Neural progenitor cell (in vitro differentiated cells): ENCODE measurements at places on chromosomes 13 and 19.
A peak's percentile ranks its signal among the peaks of the same experiment; 100 is the strongest.

- no peaks in the 10 kb centered on the region for H3K36me3 ChIP-seq
- DNase-seq: no peak
- H3K4me1 ChIP-seq: peaks cover 11% of the 10 kb centered on the region
These were observed 102.0 kb downstream of the KDM4B start for GRCh38 chr19:5070930-5071329.

GRCh38 chr13:111423168-111423785, 102.8 kb downstream of the TEX29 start:
- no peak overlapping the region for H3K4me3 ChIP-seq
- no peaks in the 10 kb centered on the region for H3K36me3 ChIP-seq
- DNase-seq: no peak

DNA sequence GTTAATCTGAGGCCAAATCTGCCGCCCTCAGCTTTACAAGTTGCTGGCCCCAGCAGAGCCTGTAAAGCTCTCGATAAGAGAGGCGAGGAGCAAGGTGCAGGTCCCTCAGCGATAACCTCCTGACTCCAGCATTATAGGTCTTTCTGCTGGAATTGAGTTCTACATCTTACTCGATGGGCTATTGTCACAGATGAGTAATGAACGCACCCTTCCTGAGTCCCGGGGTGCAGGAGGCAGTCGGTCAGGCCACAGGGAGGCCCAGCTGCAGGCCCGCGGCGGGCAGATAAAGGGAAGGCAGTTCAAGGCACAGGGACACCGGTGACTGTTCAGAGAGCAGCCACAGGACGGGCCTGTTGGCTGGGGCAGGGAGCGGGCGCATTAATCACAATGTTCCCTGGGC, 157.6 kb upstream of the OBI1 start:
- no peak for DNase-seq
- no peak overlapping the region for H3K4me3 ChIP-seq
- H3K27ac ChIP-seq: no peak overlapping the region
- H3K27me3 ChIP-seq: no peaks in the 10 kb centered on the region
- H3K4me1 ChIP-seq: peaks cover 20% of the 10 kb centered on the region

DNA sequence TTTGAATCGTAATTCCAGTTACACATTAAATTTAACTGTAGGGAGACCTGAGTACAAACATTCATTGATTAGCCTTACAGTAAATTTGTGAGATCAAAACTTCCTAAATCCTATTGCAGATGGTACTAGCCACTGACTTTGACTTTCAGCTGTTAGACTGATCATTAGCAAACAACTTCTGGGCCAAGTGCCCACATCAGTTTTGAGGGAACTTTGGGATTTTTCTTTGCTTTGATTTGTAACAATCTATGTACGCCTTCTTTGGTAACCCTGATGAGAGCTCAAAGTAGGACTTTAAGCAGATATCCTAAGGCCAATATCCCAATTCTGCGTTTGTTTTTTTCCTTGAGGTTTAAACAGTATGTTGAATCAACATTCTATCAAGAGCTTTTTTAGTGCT, 131.5 kb downstream of the DLEU7 start:
- H3K36me3 ChIP-seq: no peaks in the 10 kb centered on the region
- DNase-seq: no peak
- no peaks in the 10 kb centered on the region for H3K4me1 ChIP-seq
- no peak overlapping the region for H3K27ac ChIP-seq
- no peaks in the 10 kb centered on the region for H3K27me3 ChIP-seq

DNA sequence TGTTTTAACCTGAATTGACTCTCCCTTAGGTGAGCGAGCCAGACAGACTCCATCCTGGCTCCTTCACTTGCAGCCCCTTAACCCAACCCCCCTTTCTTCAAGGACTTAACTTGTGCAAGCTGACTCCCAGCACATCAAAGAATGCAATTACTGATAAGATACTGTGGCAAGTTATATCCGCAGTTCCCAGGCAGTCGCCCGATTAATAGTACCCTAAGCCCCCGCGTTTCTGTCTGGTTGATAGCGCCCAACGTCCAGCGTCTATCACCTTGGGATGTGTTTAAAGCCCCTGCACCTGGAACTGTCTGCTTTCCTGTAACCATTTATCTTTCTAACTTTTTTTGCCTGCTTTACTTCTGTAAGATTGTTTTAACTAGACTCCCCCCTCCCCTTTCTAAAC, 6.2 kb downstream of the HSD17B14 start:
- no peaks in the 10 kb centered on the region for H3K36me3 ChIP-seq
- H3K27ac ChIP-seq: no peak overlapping the region
- no peak for DNase-seq
- H3K27me3 ChIP-seq: no peaks in the 10 kb centered on the region
- no peaks in the 10 kb centered on the region for H3K4me1 ChIP-seq
- H3K4me3 ChIP-seq: no peak overlapping the region

DNA sequence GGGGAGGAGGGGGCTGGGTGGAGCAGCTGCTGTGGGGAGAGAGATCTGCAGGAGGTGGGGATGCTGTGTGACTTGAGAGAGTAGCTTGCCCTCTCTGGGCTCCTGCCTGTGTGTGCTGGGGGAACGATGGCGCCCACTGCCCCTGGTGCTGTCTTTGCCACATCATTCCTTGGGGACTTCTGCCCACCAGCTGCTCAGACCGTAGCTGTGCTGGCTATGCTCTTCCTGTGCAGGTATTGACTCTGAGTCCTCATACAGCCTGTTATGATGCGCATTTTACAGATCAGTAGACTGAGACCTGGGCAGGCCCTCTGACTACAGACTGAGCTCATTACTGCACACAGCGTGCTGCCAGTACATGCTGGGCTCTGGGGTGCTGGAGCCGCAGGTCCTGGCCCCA, 51.1 kb downstream of the DNM2 start:
- no peaks in the 10 kb centered on the region for H3K27me3 ChIP-seq

DNA sequence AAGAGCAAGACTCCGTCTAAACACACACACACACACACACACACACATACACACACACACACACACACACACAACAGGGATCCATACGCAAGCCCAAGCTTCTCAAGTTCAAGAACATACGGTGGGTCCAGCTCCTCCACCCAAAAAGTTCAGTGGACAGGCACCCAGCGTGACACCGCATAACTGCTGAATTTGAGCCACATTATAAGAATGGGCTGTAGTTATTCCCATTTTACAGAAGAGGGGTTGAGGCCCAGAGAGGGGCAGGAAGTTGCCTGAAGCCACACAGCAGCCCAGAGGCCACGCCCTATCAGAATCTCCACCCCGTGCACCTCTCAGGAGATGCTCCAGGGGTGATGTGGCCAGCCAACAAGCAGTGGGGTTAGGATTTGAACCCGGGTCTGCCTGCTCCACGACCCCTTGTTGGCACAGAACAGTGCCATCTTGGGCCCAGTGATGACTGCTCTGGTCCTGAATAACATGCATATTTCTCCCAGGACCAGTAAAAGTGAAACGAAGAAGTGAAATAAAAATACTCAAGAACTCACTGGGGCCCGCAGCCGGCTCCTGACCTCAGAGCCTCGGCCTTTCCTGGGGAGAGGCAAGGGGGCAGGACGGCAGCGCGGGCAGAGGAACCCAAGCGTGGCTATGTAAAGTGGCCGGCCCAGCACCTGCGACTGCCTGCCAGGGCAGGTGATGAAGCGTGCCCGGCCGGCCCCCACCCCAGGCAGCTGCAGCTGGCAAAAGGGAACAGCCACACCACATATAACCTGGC, 61.9 kb downstream of the AP1M1 start:
- H3K27me3 ChIP-seq: no peaks in the 10 kb centered on the region
- no peaks in the 10 kb centered on the region for H3K36me3 ChIP-seq
- H3K4me3 ChIP-seq: no peak overlapping the region
- no peak for DNase-seq

DNA sequence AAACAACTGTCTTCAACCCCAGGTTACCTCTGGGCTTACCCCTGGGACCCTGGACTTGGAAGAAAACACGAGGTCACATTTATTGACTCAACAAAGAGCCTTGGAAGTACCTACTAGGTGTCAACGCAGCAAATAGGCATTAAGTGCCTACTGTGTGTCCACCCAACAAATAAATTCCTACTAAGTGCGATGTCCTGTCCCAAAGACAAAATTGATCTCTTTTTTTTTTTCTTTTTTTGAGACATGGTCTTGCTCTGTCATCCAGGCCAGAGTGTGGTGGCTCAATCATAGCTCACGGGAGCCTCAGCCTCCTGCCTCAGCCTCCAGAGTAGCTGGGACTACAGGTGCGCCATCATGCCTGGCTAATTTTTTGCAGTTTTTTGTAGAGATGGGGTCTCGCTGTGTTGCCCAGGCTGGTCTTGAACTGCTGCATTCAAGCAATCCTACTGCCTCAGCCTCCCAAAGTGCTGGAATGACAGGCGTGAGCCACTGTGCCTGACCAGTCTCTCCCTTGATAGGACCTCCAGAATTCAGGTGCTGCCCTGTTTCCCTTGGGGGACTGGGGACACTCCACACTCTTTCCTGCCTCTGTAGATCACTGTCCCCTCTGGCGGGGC, 589 bp upstream of the S1PR2 start:
- no peak overlapping the region for H3K27ac ChIP-seq
- no peaks in the 10 kb centered on the region for H3K27me3 ChIP-seq
- DNase-seq: no peak
- H3K4me1 ChIP-seq: peaks cover 5% of the 10 kb centered on the region

- peak; percentile 18 for DNase-seq
- no peak overlapping the region for H3K27ac ChIP-seq
- H3K4me3 ChIP-seq: no peak overlapping the region
These were observed 116.7 kb downstream of the FREM2 start for GRCh38 chr13:38803531-38803930.

- no peaks in the 10 kb centered on the region for H3K36me3 ChIP-seq
- no peaks in the 10 kb centered on the region for H3K27me3 ChIP-seq
- no peaks in the 10 kb centered on the region for H3K4me1 ChIP-seq
- no peak overlapping the region for H3K27ac ChIP-seq
- DNase-seq: no peak
- no peak overlapping the region for H3K4me3 ChIP-seq
These were observed 211.0 kb downstream of the SLC7A1 start for GRCh38 chr13:29384466-29384865.

- H3K27ac ChIP-seq: no peak overlapping the region
- no peaks in the 10 kb centered on the region for H3K36me3 ChIP-seq
- H3K27me3 ChIP-seq: no peaks in the 10 kb centered on the region
- no peak for DNase-seq
- peaks cover 5% of the 10 kb centered on the region for H3K4me1 ChIP-seq
- no peak overlapping the region for H3K4me3 ChIP-seq
These were observed 62.4 kb downstream of the TEX29 start for GRCh38 chr13:111382877-111383276.

GRCh38 chr13:49082653-49083536, 107.2 kb downstream of the FNDC3A start:
- H3K27me3 ChIP-seq: no peaks in the 10 kb centered on the region
- no peak overlapping the region for H3K4me3 ChIP-seq
- no peak overlapping the region for H3K27ac ChIP-seq
- no peaks in the 10 kb centered on the region for H3K4me1 ChIP-seq

- H3K27ac ChIP-seq: no peak overlapping the region
- H3K4me3 ChIP-seq: peak overlapping the region; percentile 20
- H3K4me1 ChIP-seq: peaks cover 10% of the 10 kb centered on the region
- H3K36me3 ChIP-seq: no peaks in the 10 kb centered on the region
- peak; percentile 26 for DNase-seq
These were observed 3.7 kb upstream of the SIN3B start for GRCh38 chr19:16825312-16826052.

DNA sequence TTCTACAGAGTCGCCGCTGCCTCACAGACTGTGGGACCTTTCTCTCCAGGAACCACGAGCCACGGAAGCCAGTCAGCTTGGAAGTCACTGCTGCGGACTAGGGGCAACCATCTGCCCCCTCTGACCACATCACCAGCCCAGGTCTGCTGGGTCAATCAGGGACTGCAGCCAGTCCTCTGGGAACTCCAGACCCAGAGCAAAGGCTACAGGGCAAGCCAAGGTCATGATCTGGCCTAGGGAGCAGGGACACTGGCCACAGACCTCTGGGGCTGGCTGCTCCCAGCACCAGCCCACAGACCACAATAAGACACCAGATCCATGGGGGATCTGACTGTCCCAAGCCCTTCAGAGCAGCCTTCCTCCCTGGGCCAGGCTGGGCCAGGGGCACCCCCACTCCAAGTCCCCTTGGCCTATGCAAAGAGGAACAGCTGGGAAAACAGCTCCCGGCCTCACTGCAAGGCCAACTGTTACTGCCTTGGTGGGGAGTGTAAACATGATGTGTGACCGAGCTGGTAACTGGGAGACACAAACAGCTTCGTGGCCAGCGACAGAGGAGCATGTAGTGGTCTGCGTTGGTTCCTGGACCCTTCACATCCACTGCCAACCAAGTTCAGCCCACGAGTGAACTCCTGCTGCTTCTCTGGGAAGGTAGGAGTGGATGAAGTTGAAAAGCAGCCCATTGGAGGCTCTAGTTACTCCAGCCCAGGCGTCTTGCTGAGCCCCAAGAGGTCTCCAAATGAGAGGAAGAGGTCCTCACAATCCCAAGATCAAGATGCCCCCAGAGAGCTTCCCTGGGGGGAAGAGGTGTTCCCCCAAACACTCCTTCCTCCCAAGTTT, 1.5 kb downstream of the AKT2 start:
- H3K27ac ChIP-seq: no peak overlapping the region
- no peaks in the 10 kb centered on the region for H3K27me3 ChIP-seq
- DNase-seq: no peak
- H3K4me1 ChIP-seq: peaks cover 10% of the 10 kb centered on the region
- peak overlapping the region; percentile 94 for H3K4me3 ChIP-seq

GRCh38 chr19:9936326-9937000, at the start of gene OLFM2:
Gene OLFM2, minus strand, starts transcription at chr19:9936515. Its CDS starts 149 bp downstream, at chr19:9936366.
- H3K36me3 ChIP-seq: no peaks in the 10 kb centered on the region
- H3K27me3 ChIP-seq: peaks cover 33% of the 10 kb centered on the region
- no peak within 1 kb of the TSS for H3K27ac ChIP-seq
- peak; percentile 90 for DNase-seq
- peak within 1 kb of the TSS; percentile 91 for H3K4me3 ChIP-seq
- H3K4me1 ChIP-seq: peaks cover 10% of the 10 kb centered on the region

GRCh38 chr13:114129649-114130062, 2.8 kb downstream of the RASA3 start:
- no peaks in the 10 kb centered on the region for H3K36me3 ChIP-seq
- peaks cover 30% of the 10 kb centered on the region for H3K4me1 ChIP-seq
- H3K27me3 ChIP-seq: peaks cover 44% of the 10 kb centered on the region
- H3K4me3 ChIP-seq: no peak overlapping the region

DNA sequence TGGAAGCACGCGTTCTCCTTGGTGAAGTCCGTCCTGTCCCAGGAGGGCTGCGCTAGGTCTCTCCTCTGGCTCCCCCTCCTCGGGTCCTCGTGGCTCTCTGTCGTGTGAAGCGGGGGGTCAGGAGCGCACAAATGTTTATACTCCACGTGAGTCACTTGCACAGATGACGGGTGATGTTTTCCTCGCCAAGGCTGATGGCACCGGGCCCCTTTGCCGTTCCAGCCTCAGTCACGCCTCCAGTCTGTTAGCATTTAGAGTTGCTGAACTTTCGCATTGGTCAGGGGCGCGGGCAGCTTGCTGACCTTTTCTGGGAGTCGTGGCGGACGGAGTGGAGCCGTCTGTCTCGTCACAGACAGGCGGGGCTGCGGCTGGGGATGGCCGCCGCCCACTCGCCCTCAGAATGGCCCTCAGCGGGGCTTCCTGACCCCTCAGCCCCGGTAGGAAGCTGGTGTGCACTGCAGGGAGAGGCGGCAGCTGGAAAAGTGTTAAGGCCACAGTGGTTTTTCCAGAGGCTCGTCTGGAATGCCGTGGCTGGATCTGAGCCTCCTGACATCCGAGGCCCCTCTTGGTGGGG, 13.7 kb downstream of the KLHL26 start:
- H3K27ac ChIP-seq: no peak overlapping the region
- H3K36me3 ChIP-seq: no peaks in the 10 kb centered on the region
- H3K4me3 ChIP-seq: no peak overlapping the region
- DNase-seq: peak; percentile 37
- no peaks in the 10 kb centered on the region for H3K27me3 ChIP-seq
